Suppressor macrophage treated with lipopolysaccharide for 4 hours (primary cell): ENCODE measurements at places on chromosomes 3 and 15.

- peak; percentile 52 for DNase-seq
These were observed 19.0 kb upstream of the DMXL2 start for GRCh38 chr15:51641490-51642130.

GRCh38 chr15:29612701-29613100 is 209.6 kb downstream of the TJP1 start:
- no peak for DNase-seq

DNA sequence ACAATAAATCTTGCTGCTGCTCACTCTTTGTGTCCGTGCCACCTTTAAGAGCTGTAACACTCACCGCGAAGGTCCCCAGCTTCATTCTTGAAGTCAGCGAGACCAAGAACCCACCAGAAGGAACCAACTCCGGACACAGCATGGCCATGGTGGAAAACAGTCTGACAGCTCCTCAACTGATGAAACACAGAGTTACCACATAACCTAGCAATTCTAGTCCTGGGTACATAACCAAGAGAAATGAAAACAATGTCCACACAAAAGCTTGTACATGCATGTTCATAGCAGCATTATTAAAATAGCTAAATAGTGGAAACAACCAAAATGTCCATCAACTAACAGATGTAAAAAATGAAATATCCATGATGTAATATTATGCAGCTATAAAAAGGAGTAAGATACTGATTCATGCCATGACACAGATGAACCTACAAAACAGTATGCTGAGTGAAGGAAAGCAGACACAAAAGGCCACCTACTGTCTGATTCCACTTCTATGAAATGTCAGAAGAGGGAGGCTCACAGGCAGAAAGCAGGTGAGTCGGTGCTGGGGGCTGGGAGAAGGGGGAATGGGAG is 36.8 kb downstream of the VGLL4 start:
- no peak for DNase-seq

DNA sequence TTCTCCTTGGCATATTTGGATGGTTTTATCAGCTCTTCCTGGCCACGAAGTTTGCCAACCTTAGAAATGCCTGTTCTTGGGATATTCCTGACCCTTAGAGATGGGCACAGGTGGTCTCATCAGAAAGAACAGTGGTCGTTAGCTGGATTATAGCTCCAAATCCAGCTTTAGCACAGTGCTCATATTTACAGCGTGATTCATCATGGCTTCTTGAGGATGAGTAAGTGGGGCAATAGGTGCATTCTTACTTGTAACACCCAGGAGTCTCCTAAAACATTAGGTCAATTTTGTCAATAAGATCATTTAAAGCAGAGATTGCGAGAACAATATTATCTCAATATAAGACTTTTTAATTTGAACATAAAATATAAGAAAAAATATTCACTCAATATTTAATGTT is 191.9 kb downstream of the GABRB3 start:
- no peak for DNase-seq

DNA sequence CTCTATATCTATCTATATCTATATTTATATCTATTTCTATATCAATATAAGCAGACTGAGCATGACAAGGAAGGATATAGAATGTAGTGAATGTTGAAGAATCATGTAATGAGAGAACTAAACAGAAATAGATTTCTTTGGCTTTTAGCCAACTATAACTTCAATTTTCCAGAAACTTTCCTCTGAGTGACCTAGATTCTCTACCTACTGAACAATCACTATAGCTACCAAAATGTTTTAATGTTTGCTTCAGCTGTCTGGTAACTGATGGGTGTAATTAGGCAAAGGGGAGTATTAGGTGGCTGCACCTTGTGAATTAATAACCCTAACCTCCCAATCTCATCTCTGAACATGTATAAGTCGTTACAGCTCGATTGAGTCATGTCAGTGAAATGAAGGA is 76.4 kb upstream of the ROBO1 start:
- no peak for DNase-seq
